Activated gamma-delta T cell treated with Interleukin-2 at 50 U/mL for 16 hours (primary cell): ENCODE measurements at places on chromosomes 3 and 15.
A peak's percentile ranks its signal among the peaks of the same experiment; 100 is the strongest.

- DNase-seq, result no peak
These were observed 21.9 kb upstream of the POLR2M start for GRCh38 chr15:57684491-57685151.

DNA sequence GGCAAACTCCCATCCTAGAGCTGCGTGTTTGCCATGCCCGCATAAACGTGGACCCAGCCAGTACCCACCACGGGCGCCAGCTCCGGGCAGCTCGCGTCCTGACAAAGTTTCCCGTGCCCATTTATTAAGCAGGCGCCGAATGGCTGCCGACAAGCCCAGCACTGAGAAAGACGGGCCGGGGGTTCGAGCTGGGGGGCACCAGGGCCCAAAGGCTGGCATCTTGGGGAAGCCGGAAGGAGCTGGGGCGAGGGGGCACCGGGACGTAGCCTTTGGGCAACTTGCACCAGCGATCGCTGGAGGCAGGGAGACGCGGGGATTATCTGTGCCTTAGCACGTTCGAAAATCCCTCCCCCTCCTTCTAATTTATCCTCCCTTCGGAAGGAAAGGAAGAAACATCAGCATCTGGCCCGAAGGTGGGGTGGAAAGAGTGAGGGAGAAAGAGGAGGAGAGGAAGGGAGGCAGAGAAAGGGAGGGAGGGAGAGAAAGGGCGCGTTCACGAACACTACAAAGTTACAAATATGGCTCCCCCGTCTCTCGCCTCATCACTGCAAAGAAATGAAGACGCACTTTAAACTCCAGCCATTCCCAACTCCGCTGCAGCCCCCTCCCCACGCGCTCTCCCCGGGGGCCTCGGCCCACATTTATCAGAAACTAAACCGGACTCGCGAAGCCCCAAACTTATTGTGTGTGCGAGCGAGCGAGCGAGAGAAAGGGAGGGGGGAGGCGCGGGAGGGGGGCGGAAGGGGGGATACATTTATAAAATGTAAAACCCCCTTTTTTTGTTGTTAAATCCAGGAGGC lies 1.0 kb downstream of the ANP32A start:
- peak; percentile 28 for DNase-seq

DNA sequence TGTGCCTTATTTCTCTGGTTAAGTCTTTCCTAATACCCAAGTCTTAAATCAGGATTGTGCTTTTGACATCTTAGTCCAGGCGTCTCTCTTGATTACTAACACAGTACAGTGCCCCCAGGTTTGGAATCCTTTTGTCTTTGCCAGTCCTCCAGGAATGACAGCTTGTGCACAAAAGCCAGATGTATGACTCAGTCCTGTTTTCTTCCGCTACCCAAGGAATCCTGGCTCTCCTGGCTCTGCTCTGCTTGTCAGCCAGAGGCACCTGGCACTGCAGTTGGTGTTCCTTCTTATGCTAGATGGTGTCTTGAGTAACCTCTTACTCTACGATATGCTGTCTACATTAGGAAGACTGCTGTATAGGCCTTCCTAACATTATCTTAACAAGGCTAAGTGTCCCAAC lies 728.2 kb upstream of the NECTIN3 start:
- no peak for DNase-seq

DNA sequence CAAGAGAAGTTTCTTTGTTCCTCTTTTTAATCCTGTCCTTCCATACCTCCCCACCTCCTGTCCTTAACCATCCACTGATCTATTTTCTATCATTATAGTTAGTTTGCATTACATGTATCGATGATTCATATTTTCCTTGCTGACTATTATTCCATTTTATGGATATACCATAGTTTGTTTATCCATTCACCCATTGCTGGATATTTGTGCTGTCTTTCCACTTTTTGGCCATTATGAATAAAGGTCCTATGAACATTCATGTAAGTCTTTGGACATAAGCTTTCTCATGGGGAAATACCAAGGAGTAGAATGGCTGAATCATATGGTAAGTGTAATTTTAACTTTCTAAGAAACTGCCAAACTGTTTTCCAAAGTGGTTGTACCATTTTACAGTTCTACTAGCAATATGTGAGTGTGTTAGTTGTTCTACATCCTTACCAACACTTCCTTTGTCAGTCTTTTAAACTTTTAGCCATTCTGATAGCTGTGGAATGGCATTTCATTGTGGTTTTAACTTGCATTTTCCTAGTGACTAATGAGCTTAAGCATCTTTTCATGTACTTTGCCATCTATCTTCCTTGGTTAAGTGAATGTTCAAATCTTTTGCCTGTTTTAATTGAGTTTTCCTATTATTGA lies 11.7 kb downstream of the ATP6V1A start:
- DNase-seq, result no peak

DNA sequence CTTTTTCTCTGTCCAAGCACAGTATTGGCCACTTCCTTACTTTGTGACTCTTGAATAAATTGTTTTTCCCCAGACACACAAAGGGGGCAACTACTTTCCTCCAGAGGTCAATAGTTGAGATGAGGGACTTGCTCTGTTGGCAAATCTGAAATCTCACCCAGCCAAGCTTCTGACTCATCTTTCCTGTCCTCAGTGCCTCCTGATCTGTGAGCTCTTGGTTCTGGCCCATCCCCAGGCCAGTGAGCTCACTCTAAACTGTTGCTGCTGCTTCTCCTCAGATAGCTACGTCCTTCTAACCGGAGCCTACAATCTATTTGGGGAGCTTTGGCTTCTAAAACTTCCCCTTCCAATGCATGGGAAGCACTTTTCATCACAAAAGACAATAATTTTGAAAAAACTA lies 50.0 kb upstream of the NMD3 start:
- no peak for DNase-seq

GRCh38 chr3:141052201-141053069 lies 1.3 kb downstream of the SPSB4 start:
- DNase-seq, result no peak

DNA sequence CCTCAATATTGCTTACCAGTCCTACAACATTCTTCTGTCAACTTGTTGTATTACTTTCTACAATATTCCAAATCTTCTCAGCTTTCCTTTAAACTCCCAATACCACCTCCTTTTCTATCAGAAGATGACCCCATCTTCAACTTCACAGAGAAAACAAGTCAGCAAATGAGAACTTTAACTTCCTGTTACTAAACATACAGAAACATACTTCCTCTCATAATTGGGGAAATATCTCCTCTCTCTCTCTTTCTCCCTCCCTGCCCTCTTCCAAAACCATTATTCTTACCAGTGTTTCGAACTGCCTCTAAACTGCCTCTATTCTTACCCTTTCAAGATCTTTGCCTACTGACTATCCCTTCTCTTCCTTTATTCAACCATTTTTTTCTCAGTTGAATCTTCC lies 1.8 kb upstream of the SNAP23 start:
- no peak for DNase-seq

DNA sequence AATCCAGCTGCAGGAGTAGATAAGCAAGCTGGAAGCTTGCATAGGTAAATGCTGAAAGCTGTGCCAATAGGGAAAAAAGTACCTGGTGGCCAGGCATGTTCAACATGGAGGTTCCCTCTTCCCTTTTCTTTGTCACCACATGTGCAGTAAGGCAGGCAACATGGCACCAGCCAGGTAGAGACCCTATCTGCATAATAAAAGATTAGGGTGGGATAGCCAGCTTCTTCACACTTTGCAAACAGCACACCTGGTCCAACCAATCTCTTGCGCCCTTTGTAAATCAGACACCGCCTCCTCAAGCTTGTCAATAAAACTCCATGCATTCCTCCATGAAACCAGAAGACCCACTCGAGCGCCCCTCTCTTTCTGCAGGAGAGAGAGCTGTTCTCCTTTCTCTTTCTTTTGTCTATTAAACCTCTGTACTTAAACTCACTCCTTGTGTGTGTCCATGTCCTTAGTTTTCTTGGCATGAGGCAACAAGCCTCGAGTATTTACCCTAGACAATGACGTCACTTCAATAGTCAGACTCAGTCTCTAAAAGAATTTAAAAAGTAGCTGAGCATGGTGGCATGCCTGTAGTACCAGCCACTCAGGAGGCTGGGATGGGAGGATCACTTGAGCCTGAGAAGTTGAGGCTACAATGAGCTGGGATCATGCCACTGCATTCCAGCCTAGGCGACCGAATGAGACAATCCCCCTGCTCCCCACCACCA lies 256.3 kb downstream of the SCAPER start:
- no peak for DNase-seq

GRCh38 chr3:38890426-38890825 lies 74.4 kb upstream of the SCN10A start:
- DNase-seq, result no peak

- no peak for DNase-seq
These were observed 32.3 kb upstream of the CTSH start for GRCh38 chr15:78977091-78977571.

GRCh38 chr3:83033133-83033532 lies 1271.7 kb upstream of the GBE1 start:
- no peak for DNase-seq

DNA sequence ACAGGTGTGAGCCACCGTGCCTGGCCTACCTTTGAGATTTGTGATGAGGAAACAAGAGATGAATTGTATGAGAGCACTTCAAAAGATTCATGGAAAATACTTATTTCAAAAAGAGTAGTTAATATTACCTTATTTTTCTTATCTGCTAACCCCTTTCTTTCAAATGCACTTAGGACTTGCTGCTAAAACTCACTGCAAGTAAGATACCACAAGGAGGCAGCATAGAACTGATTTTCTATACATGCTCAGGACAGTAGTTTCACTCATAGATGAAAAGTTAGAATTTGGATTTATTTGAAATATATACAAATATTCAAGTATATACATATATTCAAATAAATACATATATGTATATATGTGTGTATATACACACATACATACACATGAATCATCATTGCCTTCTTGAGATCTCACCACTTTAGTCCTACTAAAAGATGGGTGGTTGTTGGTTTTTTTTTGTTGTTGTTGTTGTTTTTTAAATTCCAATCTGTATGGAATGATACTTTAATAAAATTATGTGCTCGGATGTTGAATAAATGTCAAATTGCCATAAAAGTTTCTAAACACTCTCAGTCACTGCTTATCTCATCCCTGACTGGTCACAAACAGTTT lies 2.4 kb downstream of the CCNDBP1 start:
- no peak for DNase-seq

DNA sequence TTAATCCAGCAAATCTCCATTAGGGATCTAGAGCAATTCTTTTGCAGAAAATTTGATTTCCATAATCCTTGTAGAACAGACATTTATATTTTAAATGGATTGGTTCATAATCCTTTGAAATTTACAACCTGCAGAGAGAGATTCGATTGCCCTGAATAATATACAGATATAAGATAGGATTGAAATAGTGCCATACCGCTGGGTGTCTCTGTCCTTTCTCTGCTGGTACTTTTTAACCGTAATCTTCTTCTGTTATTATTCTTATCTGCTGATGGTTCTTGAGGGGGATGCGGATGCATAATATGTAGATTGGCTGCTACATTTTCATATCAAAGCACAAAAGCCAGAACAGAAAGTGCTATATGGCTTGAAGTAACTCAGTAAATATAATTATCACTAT lies 182.2 kb downstream of the CFAP20DC start:
- DNase-seq, result no peak

DNA sequence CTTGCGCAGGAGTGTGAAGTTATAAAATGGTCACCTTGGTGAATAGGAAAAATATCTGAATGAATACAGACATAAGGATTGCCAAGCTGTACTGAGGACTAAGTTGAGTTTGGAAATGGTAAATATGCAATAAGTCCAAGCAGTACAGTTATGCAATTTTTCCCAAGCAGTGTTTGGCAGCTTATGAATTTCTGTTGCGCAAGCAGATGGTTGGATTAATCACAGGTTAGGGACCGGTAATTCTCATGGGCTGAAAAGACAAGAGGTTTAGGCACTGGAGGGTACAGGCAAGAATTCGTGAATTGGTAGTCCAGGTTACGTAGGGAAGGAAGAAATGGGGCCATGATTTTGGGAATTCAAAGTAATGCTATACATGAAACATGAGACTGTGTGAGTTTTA lies 210.3 kb downstream of the RAP2B start:
- no peak for DNase-seq

DNA sequence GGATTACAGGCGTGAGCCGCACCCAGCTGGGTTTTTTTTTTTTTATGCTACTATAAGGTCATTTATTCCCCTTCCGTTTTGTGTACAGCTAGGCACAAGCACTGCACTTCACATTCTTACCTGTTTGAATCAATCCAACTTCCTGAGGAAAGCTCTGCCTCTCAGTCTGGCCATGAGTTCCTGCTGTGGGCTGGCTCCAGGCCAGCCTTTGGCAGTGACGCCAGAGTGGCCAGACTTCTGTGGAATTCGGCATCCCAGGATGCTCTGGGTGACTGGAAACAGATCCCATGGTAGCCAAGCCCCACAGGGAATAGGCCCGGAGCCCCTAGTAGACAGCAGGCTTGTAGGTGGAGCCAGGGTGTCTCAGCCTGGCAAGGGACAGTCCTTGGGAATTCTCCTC lies 21.5 kb upstream of the TIMP4 start:
- DNase-seq, result no peak

- peak; percentile 8 for DNase-seq
These were observed 44.4 kb upstream of the FAN1 start for GRCh38 chr15:30859091-30859874.

- no peak for DNase-seq
These were observed 38.6 kb upstream of the HACD2 start for GRCh38 chr3:123623346-123623880.

DNA sequence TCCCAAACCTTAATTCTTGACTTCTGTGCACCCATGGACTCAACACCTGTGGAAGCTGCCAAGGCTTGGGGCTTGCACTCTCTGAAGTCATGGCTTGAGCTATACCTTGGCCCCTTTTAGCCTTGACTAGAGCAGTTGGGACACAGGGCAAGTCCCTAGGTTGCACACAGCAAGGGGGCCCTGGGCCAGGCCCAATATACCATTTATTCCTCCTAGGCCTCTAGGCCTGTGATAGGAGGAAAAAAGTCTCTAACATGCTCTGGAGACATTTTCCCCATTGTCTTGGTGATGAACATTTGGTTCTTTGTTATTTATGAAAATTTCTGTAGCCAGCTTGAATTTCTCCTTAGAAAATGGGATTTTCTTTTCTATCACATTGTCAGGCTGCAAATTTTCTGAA lies 186.1 kb downstream of the SEMA6D start:
- DNase-seq, result no peak

DNA sequence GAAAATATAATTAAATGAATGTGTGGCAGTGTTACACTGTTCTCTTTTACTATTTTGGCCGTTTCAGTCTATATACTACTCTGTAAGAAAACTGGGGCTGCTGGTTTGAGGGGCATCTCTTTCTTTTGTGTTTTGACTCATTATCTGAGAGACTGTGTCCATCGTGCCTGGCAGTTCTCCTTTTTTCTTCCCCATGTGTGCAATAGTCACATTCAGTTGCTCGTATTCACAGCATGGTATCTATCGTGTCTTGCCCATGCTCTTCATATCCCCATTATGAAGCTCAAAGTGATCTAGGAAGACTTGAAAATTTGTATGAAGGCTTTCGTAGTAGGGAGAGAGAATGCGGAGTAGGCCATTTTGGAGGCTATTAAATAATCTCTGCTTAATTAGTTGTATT lies 29.8 kb upstream of the FAH start:
- DNase-seq, result no peak

- DNase-seq, result no peak
These were observed 73.2 kb downstream of the CLDN11 start for GRCh38 chr3:170491901-170492300.

- no peak for DNase-seq
These were observed 314.4 kb downstream of the MECOM start for GRCh38 chr3:169348929-169349621.
